ENCODE measurements at places on chromosomes 2 and 18. TPM values are rescaled to one million over a fixed set of nuclear protein-coding genes. Genes with fewer than 3 reads are reported as not detected.
A peak's percentile ranks its signal among the peaks of the same experiment; 100 is the strongest.

GRCh38 chr18:11849841-11850634 lies 1.2 kb upstream of the CHMP1B start:
- peak; percentile 63 for DNase-seq

DNA sequence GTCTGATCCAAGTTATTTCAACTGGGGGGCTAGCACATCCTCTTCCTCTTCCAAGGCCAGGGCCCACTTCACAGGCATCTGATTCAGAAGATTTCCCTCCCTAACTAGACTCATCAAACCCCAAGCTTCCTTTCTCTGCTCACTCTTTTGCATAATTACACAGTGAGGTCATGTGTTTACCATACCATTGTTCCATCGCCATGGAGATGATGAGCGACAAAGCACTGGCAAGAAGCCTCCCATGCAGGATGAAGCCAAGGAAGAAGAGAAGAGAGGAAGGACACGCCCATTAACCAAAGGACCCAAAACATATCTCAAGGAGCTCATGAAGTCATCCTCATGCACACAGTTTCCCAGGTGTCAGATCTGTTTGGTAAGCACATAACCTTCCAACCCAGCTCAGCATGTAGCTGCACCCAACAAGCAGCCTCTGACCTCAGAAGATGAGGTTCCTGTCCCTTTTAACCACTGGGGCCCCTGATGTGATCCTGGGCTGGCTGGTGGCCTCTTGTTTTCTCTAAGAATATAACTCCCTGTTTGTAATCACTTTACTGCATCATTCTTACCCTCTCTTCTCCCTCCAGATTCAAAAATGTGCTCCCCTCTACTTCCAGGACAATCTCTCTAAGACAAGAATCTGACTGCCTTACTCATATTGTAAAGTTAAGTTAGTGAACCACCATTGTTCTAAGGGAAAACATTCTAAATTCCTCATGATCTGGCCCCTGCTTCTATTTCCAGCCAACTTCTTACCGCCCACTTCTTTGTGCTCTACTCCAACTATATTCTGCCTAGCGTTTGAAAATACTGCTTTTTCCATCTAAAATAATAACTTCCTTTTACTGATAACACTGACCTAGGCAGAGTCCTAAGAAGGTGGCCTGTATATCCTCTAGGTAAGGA lies 190.1 kb downstream of the TTC32 start:
- DNase-seq = no peak

- DNase-seq = no peak
These were observed 4.4 kb upstream of the SEMA4C start for GRCh38 chr2:96874198-96874831.

- DNase-seq = no peak
These were observed 643 bp downstream of the RMC1 start for GRCh38 chr18:23503963-23504344.

DNA sequence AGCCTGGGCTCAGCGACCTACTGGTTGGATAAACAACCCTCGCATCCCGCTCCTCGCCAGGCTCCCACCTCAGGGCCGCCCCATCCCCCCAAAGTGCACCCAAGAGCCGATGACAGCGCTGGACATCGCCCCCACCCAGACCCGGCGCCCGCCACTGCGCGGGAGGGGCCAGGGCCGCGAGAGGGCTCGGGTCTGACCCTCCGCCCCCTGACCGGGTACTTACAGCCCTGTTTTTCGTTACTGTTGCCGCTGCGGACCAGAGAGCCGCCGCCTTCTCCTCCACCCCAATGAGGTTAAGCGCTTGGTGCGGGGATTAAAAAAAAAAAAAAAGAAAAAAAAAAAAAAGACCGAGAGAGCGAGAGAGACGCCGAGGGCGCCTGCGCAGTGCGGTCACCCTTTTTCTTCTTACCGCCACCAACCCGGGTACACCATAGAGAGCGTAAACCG lies at the start of gene CLASP1:
Gene CLASP1, minus strand, starts transcription at position 314 of the 447 bp plus-strand sequence. CDS start 43,567 bp downstream, outside the sequence.
- no peak for DNase-seq

DNA sequence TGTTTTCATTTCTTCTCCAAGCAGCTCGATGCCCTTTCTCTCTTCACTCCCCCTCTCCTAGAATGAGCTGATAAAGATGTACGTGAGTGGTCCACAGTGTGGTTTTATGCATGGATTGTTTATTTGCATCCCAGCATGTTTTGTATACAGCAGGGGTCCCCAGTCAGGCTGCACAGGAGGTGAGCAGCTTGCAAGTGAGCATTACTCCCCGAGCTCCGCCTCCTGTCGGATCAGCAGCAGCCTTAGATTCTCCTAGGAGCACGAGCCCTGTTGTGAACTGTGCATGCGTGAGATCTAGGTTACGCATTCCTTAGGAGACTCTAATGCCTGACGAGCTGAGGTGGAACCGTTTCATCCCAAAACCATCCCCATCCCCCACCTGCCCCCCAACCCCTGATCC lies 262.6 kb downstream of the AGAP1 start:
- no peak for DNase-seq

GRCh38 chr2:226584518-226585055 lies 215.0 kb downstream of the IRS1 start:
- no peak for DNase-seq

DNA sequence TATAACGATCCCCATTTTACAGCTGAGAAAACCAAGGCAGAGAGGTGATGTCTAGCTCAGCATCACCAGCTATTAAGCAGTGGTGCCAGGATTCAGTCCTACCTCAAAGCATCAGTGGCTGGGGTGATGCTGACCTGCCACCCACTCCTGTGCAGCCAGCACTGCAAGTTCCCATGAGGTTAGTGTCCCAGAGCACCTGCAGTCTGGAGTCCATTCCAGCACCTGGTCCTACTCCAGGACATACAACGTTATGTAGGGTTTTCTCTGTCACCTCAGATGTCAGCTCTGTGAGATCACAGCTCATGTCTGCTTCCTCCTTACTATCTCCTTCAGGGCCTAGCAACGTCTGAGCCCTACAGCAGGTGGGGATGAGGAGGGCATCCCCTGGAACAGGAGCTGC lies 328.0 kb upstream of the HS6ST1 start:
- no peak for DNase-seq

DNA sequence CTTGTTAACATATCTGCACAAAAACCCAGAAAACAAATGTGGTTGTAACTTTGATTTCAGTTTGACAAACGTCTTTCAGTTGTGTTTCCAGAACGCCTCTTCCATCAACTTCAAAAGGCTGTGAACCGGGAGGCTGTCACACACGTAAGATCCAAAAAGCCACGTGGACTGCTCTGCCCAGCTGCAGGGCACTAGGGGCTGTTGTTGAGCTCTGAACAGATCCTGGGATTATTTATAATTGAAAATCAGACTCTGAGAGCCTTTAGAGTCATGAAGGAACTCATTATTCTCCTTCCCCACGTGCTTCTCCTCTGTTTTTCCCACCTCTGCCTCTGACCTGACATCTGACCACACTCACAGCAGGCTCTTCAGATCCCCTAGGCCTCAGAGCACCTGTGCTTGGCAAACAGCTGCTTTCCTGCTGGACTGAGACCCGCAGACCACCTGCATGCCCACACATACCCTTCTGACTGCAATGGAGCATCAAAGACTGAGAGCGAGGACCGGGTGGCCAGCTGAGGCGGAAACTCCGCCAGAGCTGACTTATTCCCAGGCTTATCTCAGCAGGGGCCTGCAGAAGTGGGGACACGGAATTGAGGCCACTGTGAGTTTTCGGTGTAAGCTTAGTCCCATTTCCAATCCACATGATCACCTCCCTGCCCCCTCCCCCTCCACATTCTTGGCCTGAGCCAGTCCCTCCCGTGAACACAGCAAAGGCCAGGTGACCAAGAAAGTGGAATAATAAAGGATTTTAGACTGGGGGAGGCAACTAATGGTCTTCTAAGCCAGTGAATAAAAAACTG lies 114.8 kb downstream of the ATL2 start:
- DNase-seq = no peak

DNA sequence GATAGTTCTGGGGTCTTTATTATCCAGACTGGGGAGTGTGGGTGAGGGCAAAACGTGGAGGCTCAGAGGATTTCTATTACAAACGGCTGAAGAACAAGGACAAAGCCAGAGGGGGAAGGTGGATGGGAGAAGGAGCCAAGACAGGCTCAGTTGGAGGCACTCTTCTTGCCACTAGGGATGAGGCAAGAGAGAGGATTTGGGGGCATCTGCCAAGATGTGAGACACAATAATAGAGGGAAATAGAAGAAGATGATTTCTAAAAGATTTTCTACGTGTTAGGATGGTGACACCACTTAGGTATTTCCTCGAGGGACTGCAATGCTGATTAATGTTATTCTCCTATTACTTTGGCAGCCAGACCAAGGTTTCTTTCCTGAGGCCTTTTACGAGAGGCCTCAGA lies 71.8 kb downstream of the APOB start:
- no peak for DNase-seq

DNA sequence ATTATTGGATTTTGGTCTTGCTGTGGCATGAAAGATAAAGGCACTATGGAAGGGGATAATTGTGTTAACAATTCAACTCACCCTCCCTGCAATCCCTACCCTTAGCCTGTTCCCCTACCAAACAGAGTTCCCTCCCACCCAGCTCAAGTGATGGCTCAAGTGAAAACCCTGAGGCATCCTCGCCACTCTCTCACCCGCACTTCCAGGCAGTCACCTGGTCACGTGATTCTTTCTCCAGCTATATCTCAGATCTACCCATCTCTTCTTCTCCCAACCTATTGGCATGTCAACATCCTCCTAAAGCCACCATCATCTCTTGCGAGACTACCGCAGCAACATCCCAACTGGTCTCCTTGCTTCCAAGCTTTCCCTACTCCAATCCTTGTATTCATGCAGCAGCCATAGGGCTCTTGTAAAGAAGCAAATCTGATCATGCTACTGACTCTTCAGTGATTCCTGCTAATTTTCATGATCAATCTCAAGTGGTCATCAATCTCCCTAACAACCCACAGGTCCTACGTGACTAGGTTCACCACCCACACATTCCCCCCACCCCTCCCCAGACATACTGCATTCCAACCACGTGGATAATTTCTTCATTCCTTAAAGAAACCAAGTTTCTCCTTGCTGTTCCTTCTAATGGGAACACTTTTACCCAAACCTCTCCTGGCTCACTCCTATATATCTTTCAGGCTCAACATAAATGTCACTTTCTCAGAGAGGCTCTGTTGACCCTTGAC lies 66.7 kb downstream of the MBD2 start:
- DNase-seq = no peak

The OR6B2 gene
- not detected for total RNA-seq

The CYRIA gene
- 10.3 TPM for total RNA-seq

The MAP3K19 gene
- 2.7 TPM for total RNA-seq

The AOX1 gene
- total RNA-seq = 24.8 TPM

The TEKT4 gene
- 0.09 TPM for total RNA-seq

All from prostate gland (tissue), 2 donors.